ENCODE measurements at places on chromosomes 7 and 10. TPM values are rescaled to one million over a fixed set of nuclear protein-coding genes. Genes with fewer than 3 reads are reported as not detected.

- no peak for DNase-seq
Observed at GRCh38 chr10:71351628-71352319, 32.7 kb downstream of the SLC29A3 start.

- DNase-seq: no peak
Observed at GRCh38 chr7:75795831-75796285, 17.7 kb downstream of the CCL24 start.

DNA sequence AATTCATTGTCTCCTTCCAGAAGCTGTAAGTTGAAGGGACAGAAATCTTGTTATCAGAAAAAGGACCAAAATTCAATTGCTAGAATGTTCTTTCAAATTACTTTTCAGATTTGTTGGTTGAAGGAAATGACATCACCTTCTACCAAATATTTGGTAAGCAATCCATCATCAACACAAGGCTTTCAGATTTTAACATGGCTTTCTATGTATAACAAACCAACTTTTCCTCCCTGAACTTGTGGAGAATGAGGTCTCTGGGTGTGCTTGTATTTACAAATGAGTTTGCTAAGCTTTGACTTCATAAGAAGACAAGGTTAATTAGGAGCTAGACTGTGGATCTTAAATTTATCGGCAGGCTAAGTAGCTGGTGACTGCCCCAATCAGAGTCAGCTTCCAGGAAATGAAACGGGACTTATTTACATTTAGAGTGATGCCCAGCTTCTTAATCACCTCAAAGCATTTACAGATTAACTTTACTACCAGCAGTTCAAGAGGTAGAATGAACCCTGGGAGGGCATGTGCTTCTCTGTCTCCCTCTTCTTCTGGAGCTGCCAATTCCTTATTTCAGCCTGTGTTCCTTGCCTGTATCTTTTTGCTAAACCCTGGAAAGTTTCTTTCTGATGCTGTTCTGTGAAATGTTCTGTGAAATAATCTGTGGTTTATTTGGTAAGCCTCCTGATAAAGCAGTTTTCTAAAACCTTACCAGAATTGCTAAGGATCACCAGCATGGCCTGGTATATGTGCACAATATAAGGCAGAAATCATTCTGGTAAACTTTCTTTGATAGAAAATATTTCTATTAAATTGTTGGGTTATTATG is 248.8 kb upstream of the FZD8 start:
- DNase-seq: no peak

Gene FHIP2A
- total RNA-seq: 8.8 TPM
